Naive B cell (primary cell): ENCODE measurements at places on chromosomes 4 and X.
A peak's percentile ranks its signal among the peaks of the same experiment; 100 is the strongest.

GRCh38 chrX:1059576-1060561 lies 152.6 kb downstream of the CRLF2 start:
- no peak for DNase-seq

GRCh38 chr4:153439831-153440230 lies 26.3 kb upstream of the TMEM131L start:
- DNase-seq = no peak

DNA sequence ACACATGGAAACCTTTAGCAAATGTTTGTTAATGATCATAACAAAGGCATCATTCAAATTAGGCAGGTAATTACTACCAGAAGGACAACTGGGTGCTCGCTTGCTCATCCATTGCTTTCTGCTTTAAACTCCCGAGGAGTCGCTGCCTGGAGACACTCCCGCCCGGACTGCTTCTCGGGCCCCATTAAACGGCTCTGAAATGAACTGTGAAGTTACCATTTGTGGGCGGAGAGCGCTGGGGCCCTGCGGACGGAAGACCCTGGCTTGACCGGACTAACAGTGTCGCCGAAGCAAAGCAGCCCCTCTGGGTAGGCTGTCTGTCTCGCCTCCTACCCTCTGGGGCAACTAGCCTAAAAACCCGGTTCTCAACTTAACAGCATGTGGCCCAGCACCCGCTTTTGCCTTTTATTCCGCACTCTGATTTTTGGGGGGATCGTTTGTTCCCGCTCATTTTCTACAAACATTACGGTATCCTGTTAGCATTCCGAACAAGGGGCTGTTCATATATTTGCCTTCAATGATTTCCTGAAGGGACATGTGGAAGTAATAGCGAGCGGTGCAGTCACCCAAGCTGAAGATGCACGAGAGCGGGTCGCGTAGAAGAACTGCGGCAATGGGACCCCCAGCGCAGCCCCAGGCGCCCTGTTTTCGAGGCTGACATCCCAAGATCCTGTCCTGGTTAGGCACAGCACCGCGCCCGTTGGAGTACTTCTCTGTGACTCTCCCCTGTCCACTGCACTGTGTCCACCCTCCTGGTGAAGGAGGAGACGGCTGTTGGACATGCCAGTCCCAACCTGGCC lies 1.6 kb upstream of the PDGFRA start:
- DNase-seq = peak; percentile 0

GRCh38 chr4:152281211-152281610 lies 254.7 kb downstream of the FBXW7 start:
- DNase-seq = no peak

DNA sequence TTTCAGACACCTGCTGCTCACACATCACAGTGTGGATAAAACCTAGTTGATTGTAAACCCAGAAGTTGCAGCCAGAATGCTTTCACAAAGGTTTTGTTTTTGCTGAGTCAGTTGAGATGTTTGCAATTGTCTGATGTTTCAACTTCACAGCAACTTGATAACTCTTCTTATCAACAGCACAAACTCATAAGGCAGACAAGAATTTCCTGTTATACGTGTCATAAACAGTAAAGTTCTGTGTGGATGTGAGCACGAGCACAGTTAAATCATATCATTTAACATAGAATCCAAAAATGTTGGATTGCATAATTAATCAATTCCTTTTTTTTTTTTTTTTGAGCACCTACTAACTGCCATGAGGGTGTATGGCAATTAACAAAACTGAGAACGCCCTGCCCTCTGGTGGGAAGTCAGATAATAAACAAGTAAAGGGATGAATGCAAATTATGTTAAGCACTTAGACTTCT lies 512.2 kb downstream of the PDHA2 start:
- DNase-seq = no peak

DNA sequence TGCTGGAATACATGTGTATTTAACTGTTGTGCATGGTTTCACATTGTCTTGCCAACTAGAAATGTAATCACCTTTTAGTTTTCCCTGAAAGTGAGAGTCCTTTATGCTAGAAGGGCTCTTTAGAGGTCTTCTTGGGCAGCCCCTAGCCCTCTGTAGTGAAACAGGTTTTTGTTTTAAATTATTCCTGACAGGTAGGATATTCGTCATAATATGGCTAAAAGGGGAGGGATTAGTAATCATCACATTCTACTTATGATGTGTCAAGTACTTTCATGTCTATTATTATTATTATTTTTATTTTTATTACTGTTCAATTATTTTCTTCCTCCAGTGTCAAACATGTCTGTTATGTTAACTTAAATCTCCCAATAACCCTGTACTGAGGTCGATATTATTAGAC lies 35.5 kb downstream of the MSN start:
- DNase-seq = no peak
